ENCODE measurements at places on chromosomes 5 and 9. TPM values are rescaled to one million over a fixed set of nuclear protein-coding genes. Genes with fewer than 3 reads are reported as not detected.

- DNase-seq, result no peak
Measured at GRCh38 chr5:140213370-140213983, 38.5 kb downstream of the CYSTM1 start.

Gene FAT2
- polyA plus RNA-seq, result not detected

Gene BRINP1
- polyA plus RNA-seq, result 0.29 TPM

Gene LPCAT1
- 14.8 TPM for polyA plus RNA-seq

GRCh38 chr9:121357011-121357410, 13.0 kb downstream of the STOM start:
- DNase-seq, result no peak

Gene NFIL3
- polyA plus RNA-seq, result 10.8 TPM

- DNase-seq, result no peak
Measured at GRCh38 chr5:112143690-112144089, 275.4 kb downstream of the EPB41L4A start.

Gene PDCD1LG2
- 1.2 TPM for polyA plus RNA-seq

GRCh38 chr5:142846406-142846805, 76.2 kb downstream of the ARHGAP26 start:
- no peak for DNase-seq

- no peak for DNase-seq
Measured at GRCh38 chr9:121233906-121234831, 32.5 kb upstream of the RAB14 start.
